Posterior cingulate gyrus (tissue), 11 donors: ENCODE measurements at places on chromosomes 11 and 22.

GRCh38 chr22:45896964-45897538 lies 79.9 kb downstream of the WNT7B start:
- DNase-seq: no peak

DNA sequence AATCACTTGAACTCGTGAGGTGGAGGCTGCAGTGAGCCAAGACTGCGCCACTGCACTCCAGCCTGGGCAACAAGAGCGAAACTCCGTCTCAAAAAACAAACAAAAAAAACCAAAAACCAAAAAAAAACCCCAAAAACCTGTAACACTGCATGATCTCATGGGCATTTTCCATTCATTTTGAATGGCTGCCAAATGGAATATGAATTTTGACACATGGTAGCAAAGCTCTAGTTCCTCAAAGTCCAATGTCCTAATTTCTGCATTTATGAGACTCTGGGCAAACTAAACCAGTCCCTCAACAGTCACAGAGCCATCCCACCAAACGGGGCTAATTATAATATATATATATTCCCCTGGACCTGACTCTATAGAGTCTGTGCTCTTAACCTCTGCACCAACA lies 61.8 kb downstream of the SGSM3 start:
- no peak for DNase-seq

- DNase-seq: no peak
Observed at GRCh38 chr11:13776134-13776815, 107.8 kb downstream of the FAR1 start.

GRCh38 chr22:42895087-42895486 lies 38.0 kb upstream of the ARFGAP3 start:
- DNase-seq: no peak

- no peak for DNase-seq
Observed at GRCh38 chr22:39309364-39309861, 10.0 kb downstream of the RPL3 start.

DNA sequence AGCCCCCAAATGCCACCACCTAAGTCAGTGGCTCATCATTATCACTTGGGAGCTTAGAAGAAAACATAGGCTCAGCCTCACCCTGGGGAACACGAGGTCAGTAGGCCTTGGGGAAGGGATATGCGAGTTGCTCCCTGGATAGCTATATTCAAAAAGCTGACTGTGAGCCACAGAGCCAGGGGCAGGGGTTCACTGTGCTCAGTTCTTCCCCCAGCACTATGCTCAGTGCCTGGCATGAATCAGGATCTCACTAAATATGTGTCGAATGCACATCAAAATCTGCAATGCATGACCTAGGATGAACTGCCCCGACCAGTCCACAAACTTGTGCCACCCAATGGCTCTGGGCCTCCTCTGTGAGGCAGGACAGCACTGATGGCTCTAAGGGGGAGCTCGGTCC lies 35.1 kb downstream of the THOC5 start:
- no peak for DNase-seq

DNA sequence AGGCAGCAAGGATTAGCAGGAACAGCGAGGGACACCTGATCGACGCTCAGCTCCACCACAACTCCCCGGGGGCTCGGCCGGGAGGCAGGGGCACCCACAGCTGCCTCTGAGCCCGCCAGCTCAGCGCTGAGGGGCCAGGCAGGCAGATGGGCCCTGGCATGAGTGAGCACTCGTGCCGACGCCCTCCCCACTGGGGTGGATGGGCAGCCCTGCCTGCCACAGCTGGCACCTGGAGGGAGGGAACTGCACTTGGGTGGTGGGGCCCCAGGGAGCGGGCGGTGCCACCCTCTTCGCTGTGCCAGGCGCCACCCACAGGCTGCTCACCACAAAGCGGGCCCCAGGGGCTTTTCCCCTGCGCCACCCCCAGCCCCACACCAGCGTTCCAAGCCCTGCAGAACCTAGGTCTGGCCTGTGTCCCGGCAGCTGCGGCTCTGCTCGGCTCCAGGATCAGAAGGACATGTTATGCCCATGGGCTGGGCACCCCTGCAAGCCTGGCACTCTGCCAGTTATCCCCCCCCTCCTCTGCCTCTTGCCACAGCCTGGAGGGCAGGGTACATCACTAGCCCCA lies 28.8 kb downstream of the WNT7B start:
- no peak for DNase-seq

DNA sequence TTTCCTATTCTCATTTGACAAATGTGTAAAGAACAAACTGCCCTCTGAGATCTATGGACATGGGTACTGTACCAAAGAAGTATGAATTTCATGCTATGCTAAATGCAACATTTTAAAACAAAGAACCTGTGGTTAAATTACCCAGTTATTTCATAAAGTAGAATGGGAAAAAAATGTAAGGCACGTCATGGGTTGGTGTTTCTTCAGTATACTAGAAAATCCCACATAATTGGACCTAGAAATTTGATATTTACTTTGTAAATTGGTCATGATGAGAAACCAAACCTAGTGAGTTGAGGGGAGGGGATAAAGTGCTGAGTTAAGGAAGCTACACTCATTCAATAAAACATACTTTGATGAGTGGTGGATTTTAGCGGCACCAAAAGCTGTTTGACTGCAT lies 104.1 kb downstream of the ALX4 start:
- DNase-seq: no peak

DNA sequence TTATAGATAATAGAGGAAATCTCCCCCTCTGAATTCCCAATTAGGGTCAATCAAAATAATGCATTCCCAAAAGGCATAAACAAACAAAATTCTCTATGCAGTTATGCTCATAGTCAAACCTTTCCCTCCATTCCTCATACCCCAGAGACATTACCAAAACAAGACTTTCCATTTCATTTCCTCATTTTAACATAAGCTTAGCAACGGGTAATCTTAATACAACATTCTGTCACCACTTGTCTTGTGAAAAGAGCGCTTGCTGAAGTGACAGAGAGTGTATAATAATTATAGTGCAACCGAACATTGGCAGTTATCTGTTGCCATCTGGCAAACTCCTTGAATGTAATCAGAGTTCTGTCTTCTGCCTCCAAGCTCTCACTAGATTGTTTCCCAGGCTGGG lies 1.2 kb upstream of the SLN start:
- no peak for DNase-seq

- no peak for DNase-seq
Observed at GRCh38 chr11:2670541-2671100, 29.2 kb downstream of the KCNQ1OT1 start.

DNA sequence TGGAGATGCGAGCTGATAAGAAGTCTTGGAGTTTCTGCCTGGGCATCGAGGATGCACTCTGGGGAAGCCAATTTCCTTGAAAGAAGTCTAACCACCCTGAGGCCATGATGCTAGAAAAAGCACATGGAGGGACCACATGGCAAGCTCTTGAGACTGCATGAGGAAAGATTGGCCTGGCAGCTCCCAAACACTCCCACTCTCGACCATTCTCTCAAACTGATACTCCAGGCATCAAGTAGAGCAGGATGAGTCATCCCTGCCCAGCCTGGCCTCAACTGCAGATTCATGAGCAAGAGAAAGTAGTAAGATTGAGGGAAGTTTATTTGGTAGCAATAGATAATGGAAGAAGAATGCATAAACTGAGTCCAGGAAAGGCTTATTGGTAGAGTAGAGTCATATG lies 194.3 kb downstream of the KIF18A start:
- DNase-seq: no peak

DNA sequence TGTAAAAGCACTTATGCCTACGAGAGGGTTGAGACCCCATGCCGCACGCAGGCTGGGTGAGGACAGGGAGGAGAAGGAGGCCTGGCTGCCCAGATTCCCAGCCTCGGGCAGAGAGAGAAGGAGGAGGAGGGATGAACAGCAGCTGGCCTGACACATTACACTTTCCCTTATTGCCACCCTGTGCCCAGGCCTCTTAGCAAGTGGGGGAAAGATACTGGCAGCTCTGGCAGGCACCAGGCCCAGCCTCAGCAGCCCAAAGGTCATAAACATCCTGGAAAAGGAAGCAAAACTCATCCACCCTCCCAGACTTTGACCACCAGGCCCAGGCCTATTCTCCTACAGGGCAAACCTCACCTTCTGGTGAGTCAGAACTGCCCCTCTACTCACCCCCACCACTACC lies 4.7 kb downstream of the PLAAT3 start:
- no peak for DNase-seq

- DNase-seq: no peak
Observed at GRCh38 chr11:7547687-7548086, 33.9 kb downstream of the PPFIBP2 start.

DNA sequence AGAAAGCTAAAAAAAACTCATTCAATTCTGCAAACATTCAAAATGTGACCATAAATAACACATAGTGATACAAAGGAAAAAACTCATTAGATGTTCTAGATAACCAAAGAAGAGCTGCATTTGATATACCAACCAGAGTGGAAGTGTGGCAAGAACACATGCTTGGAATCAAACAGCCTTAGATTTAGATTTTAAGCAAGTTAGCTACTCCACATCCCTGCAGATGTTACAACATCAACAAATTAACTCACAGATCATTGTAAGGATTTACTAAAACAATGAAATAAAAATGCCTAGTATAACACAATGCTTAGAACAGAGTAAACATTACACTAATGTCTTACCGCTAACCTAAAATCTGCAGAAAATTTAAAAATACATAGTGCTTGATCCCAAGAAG lies 114.0 kb upstream of the AKIP1 start:
- no peak for DNase-seq

- DNase-seq: no peak
Observed at GRCh38 chr11:31940371-31941037, 129.4 kb upstream of the PAX6 start.

GRCh38 chr11:10640308-10640707 lies 53.2 kb downstream of the IRAG1 start:
- DNase-seq: no peak

- no peak for DNase-seq
Observed at GRCh38 chr22:39374191-39374590, 24.4 kb downstream of the SYNGR1 start.

DNA sequence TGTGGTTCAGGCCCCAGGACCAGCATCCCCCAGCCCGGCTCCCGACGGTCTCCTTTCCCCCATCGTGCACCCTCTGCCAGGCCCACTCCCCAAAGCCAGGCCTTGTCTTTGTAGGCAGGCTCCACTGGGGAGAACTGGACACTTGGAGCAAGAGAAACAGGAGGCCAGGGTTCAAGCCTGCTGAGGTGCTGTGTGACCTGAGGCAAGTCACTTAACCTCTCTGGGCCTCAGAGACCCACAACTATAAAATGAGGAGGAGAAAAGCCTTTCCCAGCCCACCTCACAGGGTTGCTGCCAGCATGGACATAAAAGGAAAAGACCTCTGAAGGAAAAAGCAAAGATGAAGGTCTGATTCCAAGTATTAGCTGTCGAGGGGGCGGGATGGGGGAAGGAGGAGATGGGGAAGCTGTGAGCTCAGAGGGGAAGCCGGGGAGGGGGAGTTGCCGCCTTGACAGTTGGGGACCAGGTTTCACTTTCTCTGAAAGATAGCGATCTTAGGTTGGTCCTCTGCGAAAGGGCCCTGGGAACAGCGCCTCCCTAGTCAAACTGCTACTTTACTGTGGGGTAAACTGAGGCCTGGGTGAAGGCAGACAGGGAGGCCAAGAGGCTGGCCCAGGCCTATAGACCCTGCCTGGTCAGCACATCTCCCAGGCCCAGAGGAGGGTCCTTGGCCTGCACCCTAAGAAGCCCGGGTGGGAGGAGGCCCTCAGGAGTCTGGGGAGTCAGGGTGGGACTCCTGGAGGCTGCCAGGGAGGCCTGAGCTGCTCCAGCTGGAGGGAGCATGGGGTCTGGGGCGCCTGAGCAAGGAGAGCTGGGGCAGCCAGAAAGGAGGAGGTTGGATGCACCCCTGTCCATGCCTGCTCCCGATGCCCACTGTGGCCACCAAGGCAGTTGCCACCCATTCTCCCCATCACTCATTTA lies 991 bp upstream of the OSM start:
- no peak for DNase-seq

DNA sequence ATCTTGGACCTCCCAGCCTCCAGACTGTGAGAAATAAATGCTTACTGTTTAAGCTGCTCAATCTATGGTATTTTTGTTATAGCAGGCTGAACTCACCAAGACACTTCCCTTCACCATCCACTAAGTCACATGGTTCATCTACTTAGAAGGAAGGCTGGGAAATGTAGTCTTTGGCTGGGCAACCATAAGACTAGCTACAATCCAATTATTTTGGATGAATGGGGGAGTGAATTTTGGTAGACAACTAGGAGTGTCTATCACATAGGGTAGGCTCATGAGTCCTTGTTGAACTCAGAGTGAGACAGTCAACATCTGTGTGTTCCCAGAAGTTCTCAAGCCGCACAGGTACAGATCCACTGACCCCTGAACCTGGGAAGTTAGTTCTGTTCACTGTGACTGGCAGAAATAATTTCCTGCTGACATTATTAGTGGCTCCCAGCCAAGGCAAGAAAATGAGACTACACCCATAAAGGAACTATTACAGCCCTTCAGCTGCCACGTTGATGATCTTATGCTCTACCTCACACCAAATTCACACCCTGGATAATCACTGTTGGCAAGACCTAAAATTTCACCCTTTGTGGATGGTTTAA lies 3.1 kb upstream of the SLC35C1 start:
- no peak for DNase-seq

DNA sequence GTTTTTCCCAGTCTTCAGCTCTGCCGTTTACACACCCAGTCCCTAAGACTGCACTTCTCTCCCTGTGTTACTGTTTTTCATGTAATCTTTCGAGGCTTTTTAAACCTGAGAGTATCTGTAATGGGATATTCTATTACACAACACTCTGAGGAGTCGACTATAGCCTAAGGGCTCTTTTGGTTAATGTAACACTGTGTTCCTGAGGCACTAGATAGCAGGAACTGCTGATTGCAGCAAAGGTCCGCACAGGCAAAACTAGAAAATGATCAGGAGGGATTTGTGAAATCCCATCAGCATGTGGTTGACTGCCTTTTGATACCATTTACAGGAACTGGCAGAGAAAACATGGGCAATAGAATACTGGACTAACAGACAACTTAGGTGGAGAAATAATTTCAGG lies 512.3 kb upstream of the RAG2 start:
- DNase-seq: no peak

DNA sequence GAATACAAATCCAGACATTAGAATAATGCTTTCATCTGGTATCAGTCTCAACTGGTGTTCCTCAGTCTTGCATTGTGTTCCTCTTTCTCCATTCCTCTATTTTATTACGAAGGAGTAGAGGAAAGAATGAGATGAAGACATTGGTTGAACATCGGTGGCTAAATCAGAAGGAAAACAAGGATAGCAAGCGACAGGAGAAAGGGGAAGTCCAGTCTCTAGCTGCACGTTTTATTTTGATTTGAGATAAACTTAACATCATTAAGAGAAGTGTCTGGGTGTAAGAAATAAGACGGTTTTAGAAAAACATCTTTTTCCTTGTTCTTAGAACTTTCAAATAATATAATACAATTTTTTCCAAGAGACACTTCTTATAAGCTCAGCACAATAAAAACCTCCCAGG lies 6.2 kb downstream of the SOX6 start:
- no peak for DNase-seq

- DNase-seq: no peak
Observed at GRCh38 chr22:41574847-41575381, 14.1 kb downstream of the CSDC2 start.

GRCh38 chr11:45855308-45855707 lies 8.0 kb downstream of the CRY2 start:
- no peak for DNase-seq

- no peak for DNase-seq
Observed at GRCh38 chr22:48628891-48629543, 1198.7 kb downstream of the BRD1 start.
